Activated T-helper 1 cell treated with anti-CD3 and anti-CD28 coated beads, Interleukin-12 subunit alpha, Interleukin-12 subunit beta, Interleukin-2, Interleukin-4 antibody, amounts not matched to agents 30 ng/mL and 10 ng/mL and 1 ng/mL, durations not matched to agents 14 hours and 24 hours and 36 hours (primary cell): ENCODE measurements at places on chromosomes 1 and 21. TPM values are rescaled to one million over a fixed set of nuclear protein-coding genes. Genes with fewer than 3 reads are reported as not detected.

- no peak for DNase-seq
Observed at GRCh38 chr1:8494681-8495080, 176.8 kb downstream of the SLC45A1 start.

Gene RAP1GAP
- 0.23 and 0.81 TPM in 2 replicates for total RNA-seq

Gene SLAMF6
- 46.8 and 50.1 TPM in 2 replicates for total RNA-seq

Gene LCE3D
- not detected in 2 replicates for total RNA-seq

Gene RASSF5
- total RNA-seq = 220 and 221 TPM in 2 replicates

- no peak for DNase-seq
Observed at GRCh38 chr21:14858311-14858710, 206.5 kb downstream of the NRIP1 start.

DNA sequence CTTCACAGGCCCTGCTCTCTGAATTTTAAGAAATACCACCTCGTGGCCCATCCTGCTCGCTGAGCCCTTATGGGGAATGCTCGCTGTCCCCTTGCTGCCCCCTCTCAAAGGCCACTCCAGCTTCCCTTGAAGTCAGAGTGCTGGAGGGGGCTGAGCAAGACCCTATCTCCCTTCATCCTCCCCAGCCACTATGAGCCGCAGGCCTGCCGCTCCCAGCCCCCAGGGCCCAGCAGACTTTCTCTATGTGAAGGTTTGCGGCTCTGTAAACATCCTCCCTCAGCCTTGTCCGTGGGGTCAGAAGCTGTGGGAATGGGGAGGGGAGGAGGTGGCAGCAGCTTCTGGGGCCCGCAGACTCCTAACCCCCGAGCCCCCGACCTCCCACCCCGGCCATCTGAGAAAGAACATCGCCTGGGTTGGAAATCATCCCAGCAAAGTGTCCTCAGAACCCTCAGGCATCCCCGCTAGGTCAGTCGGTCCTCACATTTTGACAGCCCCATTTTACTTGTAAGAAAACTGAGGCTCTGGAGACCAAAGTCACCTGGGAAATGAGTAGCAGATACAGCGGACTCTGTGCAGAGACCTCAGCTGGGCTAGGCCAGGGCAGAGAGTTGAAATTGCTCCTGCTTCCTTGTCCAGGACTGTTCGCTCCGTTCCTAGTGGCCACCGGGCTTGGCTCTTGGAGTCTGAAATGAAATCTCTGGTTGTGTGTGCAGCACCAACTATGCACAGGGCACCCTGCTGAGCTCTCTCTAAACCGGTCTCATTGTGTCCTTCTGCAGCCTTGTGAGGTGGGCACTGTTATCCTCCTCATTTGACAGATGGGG, 4.4 kb downstream of the KCNQ4 start:
- DNase-seq = no peak

DNA sequence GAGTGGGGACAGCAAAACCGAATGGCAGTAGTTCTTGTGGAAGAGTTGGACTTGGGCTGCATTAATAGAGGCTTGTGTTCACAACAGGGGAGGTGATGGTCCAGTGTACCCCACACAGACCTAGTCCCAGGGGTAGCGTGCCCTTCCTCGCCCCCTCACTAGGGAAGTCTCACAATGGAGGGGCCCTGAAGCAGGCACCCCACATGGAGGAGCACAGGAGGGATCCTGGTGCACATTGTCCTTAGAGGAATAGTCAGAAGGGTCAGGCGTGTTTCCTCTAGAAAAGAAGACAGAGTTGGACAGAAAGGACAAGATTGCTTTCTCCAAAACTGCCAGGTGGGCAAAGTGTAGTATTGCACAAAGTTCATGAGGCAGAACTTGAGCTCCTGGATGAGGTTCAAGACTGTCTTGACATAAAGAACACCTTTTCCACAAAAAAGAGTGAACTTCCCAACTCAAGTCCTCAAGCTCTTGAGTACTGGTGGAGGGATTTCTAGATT, 23.3 kb downstream of the ETNK2 start:
- no peak for DNase-seq

GRCh38 chr21:16536643-16537434, 807.1 kb downstream of the USP25 start:
- DNase-seq = no peak

- DNase-seq = peak; percentile 69
Observed at GRCh38 chr1:211577819-211578639, 932 bp downstream of the SLC30A1 start.

DNA sequence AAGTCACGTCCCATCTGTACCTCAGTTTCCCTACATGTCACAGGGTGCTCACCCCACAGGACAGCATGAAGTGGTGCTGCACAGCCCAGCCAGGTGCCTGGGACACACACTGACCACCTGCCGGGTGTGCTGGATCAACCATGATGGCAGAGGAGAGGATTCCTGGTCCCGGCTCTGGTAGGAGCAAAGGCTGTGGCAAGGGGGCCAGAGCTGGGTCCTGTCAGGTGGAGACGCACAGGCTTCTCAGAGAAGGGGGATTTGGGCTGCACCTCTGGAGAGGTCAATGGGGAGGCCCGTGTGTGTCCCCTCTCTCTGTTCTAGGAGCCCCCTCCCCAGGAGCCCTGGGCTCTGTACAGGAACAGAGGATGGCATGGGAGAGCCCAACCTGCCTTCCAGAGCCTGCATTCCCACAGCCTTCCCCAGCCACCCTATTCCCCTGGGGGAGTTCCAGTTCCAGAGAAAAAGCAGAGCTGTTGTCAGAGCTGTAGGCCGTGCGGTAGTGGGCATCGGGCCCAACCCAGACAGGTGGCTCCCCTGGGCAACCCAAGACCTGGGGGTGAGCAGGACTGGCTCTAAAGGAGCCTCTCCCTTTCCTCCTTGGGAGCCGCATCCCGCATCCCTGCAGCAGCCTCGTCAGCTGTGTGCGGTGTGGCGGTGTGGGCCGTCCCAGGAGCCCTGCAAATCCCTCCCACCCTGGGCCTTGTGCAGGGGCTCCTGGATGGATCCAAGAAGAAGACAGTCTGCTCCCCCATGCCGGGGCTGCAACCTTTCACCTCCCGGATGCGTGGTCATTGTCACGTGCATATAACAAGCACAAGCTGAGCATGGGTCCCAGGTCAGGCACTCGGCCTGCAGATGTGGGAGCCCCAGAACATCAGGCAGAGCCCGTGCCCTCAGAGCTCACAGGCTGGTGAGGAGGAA, 2.9 kb upstream of the TFF3 start:
- DNase-seq = no peak

GRCh38 chr21:45805321-45805720, 161.8 kb downstream of the PCBP3 start:
- no peak for DNase-seq

DNA sequence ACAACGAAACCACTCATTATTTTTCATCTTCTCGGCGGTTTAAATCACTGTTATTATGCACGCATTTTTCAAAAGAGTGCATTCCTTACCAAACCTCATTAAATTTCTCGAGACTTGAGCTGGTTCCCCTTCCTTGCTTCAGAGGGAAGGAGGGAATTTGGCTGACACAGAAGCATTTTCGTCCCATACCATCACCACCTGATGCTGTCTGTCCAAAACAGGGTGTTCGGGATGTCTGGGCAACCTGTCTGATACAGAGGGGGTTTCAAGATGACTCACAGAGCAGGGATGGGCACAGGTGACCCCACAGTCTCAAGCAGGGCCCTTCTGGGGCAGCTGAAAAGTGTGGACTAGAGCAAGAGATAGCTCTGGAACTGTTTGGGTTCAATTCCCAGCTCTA, 12.3 kb upstream of the RCC2 start:
- DNase-seq = no peak

- no peak for DNase-seq
Observed at GRCh38 chr1:42427240-42427639, 28.6 kb downstream of the ZMYND12 start.

DNA sequence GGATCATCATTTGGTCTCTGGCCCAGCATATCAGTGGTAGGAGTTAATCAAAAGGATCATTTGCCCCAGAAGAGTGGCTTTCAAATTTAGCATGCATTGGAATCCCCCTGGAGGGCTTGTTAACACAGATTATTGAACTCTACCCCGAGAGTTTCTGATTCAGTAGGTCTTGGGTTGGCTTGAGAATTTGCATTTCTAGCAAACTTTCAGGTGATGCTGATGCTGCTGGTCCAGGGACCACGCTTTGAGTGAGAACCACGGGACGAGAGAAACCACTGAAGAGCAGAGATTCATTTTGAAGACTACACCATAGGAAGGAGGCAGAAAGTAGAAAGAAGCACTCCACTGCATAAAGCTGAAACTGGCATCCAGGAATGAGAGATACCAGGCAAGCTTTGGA, 81.3 kb upstream of the DUSP10 start:
- DNase-seq = no peak

DNA sequence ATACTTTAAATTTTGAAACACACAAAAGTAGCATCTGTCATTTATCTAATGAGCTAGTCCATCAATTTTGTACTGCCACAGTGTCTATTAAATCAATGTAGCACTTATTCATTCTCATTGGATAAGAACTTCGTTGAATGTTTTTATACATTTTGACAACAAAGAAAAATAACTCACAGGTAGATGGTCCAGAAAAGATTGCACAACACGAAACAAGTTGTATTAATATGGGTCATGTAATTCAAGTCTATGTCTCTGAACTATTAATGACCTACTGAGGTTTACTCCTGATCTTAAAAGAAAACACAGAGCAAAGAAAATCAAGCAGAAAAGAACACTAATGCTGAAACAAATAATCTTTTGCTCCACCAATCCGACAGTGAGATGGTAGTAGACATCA, 15.3 kb downstream of the HP1BP3 start:
- no peak for DNase-seq

Gene FOXD2
- total RNA-seq = 0.17 and 0.21 TPM in 2 replicates

Gene C4BPA
- total RNA-seq = not detected in 2 replicates

Gene ARL8A
- 56.6 and 69.0 TPM in 2 replicates for total RNA-seq

- DNase-seq = no peak
Observed at GRCh38 chr1:63523738-63524137, 413 bp downstream of the EFCAB7 start.

DNA sequence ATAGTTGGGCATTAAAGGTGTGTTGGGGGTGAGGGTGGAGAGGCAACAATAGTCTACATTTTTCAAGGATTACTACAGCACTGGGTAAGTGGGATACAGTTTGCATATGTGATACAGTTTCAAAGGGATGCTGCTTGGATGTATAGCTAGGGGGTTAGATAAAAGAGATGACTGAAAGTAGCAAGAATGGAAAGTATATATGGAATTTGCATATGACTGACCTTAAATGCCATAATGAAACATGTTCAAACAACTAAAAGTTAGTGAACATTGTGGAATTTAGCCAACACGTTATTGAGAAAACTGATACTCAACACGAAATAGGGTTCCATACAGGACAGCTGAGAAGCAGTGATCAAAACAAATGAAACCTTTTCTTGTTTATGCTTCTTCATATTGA, 124.8 kb upstream of the CHRM3 start:
- no peak for DNase-seq

- DNase-seq = no peak
Observed at GRCh38 chr1:205084360-205084759, at the start of gene TMEM81. TSS of gene TMEM81 (minus strand) at chr1:205084460. CDS start at chr1:205084320, 140 bp downstream.

Gene FAM72C
- total RNA-seq = 11.3 and 15.2 TPM in 2 replicates

DNA sequence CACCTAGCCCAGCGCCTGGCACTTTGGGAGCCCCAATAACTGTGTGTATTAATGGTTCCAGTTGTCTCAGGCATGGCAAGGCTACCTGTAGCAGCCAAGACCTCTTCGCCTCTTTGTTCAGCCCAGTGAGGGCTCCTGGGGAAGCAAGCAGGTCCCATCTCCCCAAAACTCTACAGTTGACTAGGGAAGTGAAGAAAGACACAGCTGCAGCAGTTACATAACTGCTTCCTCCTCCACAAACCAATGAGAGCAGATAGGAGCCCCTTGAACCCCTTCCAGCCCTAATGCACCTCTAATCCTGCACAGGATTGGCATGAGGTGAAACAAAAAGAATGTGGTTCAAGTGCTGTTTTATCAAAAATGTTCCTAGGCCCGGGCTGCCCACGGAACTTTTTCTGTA, 100.5 kb downstream of the SYF2 start:
- no peak for DNase-seq

Gene C1orf74
- 2.9 and 3.2 TPM in 2 replicates for total RNA-seq

GRCh38 chr1:17874710-17875109, 119.6 kb downstream of the ACTL8 start:
- DNase-seq = no peak

GRCh38 chr1:96682056-96682455, 39.5 kb upstream of the PTBP2 start:
- DNase-seq = no peak

GRCh38 chr1:156050376-156050775, 3.2 kb downstream of the UBQLN4 start:
- DNase-seq = no peak

Gene GFI1
- 95.7 and 103 TPM in 2 replicates for total RNA-seq

Gene MCOLN2
- 117 and 119 TPM in 2 replicates for total RNA-seq

DNA sequence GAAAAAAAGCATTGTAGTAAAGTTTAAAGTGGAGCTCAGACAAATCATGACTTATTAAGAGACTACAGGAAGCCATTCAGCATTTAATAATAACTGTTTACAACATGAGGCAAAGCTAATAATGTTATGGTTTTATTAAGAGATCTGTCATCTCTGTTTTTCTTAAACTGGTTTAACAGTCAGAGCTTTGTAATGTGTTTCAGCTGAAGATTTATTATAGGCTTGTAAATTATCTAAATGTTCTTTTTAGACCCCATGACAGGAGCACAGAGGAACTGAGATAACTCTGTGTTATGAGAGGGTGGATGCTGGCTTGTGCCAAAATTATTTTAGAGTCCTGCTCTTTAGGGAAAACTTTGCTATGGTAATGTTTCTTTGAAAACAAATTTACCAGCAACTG, 38.0 kb upstream of the RWDD3 start:
- DNase-seq = no peak

GRCh38 chr1:241963722-241964121, 6.2 kb downstream of the BECN2 start:
- no peak for DNase-seq

DNA sequence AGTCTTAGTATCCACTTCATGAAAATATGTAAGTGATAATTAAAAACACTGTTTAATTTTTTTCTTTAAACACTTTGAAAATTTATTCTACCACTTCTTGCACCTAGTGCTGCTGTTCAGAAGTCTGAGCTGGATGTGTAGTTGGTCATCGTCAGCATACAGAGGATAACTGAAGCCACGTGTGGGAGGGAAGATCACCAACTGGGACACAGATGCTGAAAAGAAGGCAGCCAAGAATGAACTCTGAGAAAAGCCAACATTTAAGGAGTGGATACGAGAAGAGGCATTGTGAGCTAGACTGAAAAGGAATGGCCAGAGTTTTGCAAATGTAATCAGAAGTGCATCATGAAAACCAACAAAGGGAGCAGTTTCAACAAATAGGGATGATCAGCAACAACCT, 24.6 kb upstream of the CLCA4 start:
- no peak for DNase-seq

- no peak for DNase-seq
Observed at GRCh38 chr1:118960567-118961136, 27.5 kb downstream of the TBX15 start.
